ENCODE measurements at places on chromosomes 12 and 14.

- no peak for DNase-seq
Observed at GRCh38 chr12:88756153-88756552, 175.9 kb upstream of the KITLG start.

DNA sequence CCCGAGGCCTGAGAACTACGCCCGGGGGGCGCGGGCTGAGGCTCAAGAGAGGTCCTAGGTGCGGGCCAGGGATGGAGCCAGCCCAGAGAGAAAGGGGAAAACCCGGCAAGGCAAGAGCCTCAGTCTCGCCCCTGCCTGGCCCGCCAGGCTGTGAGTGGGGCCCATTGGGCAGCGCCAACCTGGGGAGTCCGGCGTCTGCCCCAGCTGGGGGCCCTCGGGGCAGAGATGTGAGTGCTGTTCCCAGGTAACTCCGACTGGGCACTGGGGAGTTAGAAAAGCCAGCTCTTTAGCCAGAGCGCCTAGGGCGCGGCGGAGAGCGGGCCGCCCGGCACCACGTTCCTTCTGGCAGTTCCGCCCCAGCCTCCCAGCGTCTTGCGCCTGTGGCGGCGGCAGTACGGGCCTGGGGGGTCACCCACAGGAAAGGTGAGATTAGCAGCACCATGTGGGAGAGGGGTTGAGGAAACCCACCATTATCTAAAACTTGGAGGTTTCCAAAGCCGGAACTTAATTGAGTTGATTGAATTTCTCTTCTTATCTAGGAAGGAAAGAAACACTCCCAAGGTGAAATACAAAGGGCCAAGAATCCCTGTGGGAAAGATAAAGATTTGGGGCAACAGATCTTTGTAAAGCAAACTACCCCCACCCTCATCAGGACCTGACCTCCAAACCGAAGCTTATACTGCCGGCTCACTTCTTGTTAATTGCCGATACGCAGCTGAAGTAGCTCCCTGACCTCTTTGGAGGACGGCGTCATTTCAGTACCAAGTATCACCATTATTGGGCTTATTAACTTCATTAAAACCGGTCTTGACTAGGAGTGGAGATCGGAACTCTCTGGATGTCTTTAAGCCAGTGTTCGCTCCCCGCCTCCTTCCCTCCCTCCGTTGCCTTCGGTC is 11.6 kb downstream of the OTX2 start:
- DNase-seq: no peak

- DNase-seq: no peak
Observed at GRCh38 chr12:89538897-89539296, 13.1 kb upstream of the POC1B start.

GRCh38 chr12:20508359-20508758 is 140.0 kb downstream of the PDE3A start:
- DNase-seq: no peak

DNA sequence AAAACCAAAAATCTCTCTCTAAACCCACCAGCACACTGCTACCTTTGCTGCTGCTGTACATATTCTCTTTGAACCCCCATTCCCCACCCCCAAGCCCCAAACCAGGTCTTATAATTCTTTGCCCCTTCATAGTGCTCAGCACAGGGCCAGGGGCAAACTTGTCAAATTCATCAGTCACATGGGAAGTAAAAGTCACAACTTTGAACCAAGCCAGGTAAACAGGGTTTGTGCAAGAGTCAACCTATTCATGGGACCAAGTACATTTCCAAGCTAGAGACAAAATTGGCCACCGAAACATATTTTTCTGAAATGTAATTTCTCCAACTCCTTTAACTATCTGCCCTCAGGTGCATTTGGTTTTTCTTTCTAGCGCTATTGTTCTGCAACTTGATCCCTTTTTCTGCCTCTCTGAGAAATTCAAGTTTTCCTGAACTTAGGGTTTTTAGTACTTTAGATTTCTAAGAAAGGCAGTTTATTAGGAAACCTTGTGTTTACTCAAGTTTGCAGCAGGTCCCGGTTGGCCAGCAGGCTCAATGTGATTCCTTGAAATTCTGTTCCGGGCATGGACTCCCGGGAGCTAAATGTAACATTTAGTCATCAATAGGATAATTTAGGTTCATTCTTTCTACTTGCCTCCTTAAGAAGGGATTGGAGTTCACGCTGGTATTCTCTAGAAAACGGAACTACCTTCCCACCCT is 230.5 kb downstream of the EFCAB11 start:
- DNase-seq: no peak

GRCh38 chr14:91078095-91078737 is 17.8 kb upstream of the RPS6KA5 start:
- no peak for DNase-seq

DNA sequence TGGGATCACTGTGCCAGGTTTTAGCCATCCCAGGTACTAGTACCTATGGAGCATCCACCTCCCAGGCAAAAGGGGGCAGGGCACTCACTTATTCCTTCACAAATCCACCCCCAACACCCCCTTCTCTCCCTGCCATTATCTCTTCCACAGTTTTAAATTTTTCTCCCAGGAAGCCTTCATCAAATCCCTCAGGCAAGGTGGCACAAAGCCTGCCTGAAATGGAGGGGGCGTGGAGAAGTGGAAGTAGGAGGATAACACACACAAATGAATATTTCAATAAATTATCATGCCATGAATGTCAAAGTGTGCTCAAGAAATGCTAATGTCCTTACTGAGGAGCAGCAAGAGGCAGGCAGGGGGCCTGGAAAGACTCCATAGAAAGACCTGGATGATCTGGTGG is 4.7 kb upstream of the CHST11 start:
- DNase-seq: no peak

- no peak for DNase-seq
Observed at GRCh38 chr12:120639771-120640721, at the start of gene CABP1. Gene CABP1 (plus strand): TSS chr12:120640626. CDS start chr12:120640686, 60 bp downstream.

DNA sequence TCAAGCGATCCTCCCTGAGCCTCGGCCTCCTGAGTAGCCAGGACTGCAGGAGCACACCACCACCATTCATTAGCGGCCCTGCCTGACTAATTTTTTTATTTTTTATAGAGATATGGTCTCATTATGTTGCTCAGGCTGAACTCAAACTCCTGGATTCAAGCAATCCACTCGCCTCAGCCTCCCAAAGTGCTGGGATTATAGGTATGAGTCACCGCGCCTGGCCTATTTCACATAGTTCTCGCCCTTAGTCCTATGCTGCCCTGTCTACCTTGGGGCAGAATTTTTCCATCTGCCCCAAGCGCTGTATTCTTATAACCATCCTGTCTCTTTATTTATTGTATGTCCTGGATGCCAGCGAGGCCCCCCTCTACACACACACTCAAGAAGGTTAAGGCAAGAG is 50.9 kb upstream of the BCL2L14 start:
- no peak for DNase-seq

DNA sequence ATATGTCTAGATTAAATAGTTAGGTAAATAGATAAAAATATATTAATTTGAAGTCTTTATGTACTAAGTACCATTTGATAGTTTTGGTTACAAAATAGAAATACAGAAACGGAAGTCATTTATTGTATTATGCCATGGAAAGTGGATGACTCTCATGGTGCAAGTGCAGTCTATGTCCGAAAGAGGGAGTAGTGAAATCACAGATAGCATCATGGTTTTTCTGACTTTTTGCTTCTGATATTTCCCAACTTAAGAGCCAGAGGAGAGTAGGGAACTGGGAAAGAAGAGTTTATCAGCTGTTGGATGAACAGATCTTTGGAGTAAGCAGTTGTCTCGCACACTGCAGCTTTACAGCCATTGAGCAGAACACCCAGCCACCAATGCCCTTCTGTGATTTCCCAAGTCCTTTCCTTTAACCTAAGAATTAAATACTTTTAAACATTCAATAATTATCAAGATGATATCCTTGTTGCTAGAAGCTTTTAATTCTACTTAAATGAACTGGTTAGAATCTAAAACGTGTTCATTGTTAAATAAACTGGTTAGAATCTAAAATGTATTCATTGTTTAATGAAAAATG is 18.4 kb upstream of the SRGAP1 start:
- DNase-seq: peak; percentile 66

DNA sequence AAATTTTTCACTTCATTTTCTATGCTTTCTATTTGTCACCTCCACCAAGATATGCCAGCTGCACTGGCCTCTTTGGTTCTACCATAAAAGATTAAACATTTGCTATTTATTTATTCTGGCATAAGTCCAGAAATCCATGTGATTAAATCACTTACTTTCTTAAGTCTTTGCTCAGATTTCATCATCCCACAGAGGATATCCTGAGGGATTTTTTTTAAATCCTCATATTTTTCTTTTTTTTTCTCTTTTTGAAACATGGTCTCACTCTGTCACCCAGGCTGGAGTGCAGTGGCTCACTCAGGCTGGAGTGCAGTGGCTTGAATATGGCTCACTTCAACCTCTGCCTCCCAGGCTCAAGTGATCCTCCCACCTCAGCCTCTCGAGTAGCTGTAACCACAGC is 645.4 kb upstream of the ATXN7L3B start:
- no peak for DNase-seq

DNA sequence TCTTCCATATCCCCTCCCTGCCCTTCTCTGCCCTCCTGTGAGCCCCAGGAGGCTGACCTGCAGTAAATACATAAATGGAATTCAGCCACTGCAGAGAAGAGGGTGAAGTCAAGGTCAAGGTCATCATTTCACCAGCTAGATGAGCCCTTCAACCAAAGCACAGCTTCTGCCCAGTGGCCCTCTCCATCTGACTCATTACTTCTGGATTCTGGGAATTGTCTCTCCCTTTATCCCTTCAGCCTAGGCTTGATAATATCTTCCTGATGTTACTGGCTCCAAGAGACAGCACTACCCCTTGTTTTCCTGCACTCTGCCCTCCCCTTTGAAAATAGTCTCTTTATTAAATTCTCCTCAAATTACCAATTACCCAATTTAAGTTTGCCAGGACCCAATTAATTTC is 64.5 kb downstream of the TTC9 start:
- no peak for DNase-seq

DNA sequence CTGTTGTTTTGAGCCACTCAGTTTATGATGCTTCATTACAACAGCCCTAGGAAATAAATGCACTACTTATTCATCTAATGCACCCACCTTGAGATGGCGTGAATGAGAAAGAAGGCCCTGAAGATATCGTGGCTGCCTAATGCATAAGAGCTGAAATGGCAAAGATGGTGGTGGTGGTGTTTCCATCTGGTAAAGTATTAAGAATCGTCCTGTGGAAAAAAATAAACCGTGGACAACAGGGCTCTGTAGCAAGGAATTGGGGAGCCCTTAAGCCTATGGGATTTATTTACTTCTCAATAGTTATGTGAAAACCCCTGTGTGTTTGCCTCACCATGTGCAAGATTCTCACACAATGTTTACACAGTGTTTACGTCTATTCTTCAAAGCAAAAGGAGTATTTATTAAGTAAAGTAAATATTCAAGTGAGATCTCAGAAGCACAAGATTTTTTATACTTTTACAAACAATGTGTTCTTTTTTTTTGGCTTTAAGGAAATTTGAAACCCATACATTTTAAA is 1555.2 kb upstream of the FLRT2 start:
- no peak for DNase-seq

DNA sequence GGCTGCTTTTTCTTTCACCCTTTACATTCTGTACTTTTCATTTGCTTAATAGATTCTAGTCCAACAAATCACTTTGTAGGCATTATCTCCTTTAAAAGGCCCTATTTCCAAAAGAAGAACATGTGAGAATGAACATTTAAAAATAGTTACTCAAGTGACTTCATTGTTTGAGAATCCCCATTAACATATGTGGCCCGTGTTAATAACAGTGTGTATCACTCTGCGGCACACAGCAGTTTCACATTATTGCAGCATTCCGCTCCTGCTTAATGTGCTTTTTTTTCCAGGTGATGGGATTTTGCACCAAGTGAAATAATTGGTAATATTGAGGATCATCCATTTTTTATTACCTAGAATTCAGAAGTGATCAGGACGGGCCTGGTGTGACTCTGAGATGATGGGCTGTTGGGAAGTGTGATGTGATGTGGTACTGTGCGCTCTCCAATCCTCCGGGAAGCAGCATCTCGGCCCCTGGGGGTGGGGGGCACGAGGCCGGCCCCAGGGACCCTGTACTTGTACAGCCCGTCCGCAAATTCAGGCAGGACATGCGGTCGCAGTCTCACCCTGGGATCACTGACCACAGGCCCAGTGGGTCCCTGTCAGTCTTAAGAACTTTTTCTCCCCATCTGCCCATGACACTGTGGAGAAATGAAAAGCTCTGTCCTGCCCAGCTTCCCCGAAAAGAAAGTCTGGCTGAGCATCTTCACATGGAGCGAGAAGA is 32.9 kb downstream of the SLC15A4 start:
- no peak for DNase-seq

- DNase-seq: no peak
Observed at GRCh38 chr14:70018230-70018629, 139.0 kb downstream of the SMOC1 start.

DNA sequence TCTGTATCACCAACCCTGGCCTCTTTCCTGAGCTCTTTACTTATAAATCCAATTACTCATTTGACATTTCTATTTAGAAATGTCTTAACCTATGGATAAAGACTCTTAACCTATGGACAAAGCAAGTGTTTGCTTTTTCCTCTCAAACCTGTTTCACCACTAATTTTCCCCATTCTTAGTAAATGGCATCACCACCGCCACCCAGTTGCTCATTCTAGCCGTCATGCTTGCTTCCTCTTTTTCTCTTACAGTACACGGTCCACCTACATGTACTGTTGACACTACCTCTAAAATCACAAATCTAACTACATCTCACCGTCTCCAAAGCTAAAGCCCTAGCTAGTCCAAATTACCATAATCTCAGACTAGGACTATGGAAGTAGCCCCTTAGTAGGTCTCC is 60.0 kb downstream of the CAPS2 start:
- no peak for DNase-seq

- no peak for DNase-seq
Observed at GRCh38 chr14:62897771-62898170, 147.5 kb downstream of the KCNH5 start.

DNA sequence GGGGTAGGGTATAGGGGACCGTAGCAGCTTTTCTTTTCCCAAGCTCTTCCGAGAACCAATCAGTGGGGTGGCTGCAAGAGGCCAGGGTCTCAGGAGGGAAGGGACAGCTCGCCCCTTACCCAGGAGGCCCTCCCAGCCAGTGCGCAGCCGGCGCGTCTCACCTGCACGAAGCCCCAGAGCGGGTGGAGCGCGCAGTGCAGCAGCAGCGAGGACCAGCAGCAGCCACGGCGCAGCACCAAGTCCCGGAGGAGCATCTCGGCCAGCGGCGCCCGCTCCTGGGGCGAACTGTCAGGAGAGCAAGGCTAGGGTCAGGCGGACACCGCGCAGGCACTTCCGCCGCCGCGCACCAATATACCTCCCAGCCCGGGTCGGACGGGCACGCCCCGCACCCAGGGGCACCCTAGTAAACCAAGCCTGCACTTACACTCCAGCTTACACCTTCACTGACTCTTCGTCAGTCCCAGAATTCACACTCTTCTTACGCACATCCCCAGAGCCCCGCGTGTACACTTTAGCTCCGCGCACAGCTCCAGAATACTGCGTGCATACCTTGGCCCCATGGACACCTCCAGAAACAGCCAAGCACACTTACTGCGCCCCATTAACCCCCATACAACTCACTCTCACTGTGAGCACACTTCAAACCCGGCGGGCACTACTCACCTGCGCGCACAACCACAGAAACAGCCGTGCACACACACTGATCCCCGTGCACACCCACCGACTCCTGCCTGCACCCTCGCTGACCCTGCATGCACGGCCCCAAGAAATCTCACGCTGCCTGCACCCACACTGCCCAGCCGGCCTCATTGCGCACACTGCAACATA is 606 bp downstream of the PRIMA1 start:
- no peak for DNase-seq

Measured in NCI-H1694 treated with DMSO at 0.1 percent for 48 hours (cell line).